ENCODE measurements at places on chromosomes 12 and 14.
A peak's percentile ranks its signal among the peaks of the same experiment; 100 is the strongest.

GRCh38 chr14:79881299-79881698 lies 330.0 kb downstream of the DIO2 start:
- no peak for DNase-seq

DNA sequence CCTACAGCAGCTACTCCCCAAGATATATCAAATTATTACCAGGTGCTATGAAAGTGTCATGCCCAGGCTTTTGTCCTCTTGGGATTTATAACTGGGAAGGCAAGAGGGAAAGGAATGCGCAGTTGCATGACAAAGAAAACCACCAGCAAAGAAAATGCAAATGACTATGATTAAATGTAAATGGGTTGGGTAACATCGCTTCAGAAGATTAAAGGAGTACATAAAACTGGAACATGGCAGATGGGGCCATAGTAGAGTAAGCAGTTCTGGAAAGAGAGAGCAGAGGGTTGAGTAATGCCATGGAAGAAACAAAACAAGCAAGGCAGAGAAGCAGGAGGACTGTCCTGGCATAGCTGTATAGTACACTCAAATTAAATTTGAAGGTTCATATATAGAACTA lies 493.1 kb downstream of the NOVA1 start:
- DNase-seq: no peak

- DNase-seq: peak; percentile 88
These were observed at the start of gene GLTP for GRCh38 chr12:109880043-109880931. Gene GLTP (minus strand): TSS chr12:109880541. CDS start chr12:109880374, 167 bp downstream.

- no peak for DNase-seq
These were observed 751.5 kb upstream of the ALG10B start for GRCh38 chr12:37565112-37565511.

GRCh38 chr12:105427883-105428282 lies 97.4 kb downstream of the C12orf75 start:
- no peak for DNase-seq

GRCh38 chr12:106369624-106370346 lies 12.2 kb downstream of the POLR3B start:
- no peak for DNase-seq

DNA sequence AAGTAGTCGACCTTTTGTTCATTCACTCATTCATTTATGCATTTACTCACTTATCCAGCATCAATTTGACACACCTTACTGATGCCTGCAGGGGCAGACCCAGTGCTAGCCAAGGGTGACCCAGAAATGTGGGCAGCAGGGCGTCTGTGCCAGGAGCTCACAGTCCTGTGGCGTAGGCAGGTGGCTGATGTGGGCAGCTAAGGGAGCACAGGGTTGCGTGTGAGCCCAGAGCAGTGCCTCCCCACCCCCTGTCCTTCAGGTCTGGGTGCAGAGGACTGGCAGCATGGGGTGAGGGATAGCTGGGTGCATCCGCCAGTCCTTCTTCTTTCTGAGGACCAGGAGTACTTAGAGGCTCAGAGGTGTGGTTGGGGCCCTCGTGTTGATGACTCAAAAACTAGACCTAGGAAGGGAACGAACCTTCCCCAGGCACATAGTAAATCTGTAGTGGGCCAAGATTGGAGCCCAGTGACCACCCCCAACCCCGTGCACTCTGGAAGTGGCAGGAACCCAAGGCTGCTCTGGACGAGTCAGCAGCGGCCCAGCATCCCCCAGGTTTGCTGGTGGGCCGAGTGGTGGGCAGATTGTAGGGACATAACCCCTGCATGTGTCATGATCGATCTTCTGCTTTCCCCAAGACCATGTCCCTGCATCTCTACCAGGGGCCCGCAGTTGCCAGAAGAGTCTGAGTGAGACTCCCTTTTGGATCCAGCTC lies 63.9 kb downstream of the BEGAIN start:
- no peak for DNase-seq

- DNase-seq: no peak
These were observed 301.9 kb downstream of the CCER1 start for GRCh38 chr12:90653040-90653439.

- DNase-seq: no peak
These were observed 70.6 kb upstream of the ARHGAP5 start for GRCh38 chr14:32006263-32007110.

GRCh38 chr14:29587046-29587445 lies 340.6 kb downstream of the PRKD1 start:
- no peak for DNase-seq

- no peak for DNase-seq
These were observed 52.8 kb upstream of the SLC2A13 start for GRCh38 chr12:40158592-40159111.

DNA sequence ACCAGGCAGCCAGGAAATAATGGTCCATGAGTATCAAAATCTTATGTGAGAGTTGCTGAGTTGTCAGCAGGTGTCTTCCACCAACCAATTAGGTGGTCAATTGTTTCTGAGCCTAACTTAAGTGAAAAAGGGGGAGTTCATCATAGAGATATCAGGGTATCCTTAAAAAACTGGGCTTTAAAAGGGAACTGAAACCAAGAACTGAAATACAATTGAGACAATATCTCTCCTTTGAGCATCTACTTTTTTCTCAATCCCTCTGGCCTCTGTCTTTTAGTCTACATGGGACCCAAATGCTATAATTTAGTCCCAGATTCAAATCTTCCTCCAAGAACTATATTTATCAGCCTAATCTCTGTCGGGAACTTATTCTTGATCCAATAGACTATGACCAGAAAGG lies 201.0 kb downstream of the BTG1 start:
- DNase-seq: no peak

DNA sequence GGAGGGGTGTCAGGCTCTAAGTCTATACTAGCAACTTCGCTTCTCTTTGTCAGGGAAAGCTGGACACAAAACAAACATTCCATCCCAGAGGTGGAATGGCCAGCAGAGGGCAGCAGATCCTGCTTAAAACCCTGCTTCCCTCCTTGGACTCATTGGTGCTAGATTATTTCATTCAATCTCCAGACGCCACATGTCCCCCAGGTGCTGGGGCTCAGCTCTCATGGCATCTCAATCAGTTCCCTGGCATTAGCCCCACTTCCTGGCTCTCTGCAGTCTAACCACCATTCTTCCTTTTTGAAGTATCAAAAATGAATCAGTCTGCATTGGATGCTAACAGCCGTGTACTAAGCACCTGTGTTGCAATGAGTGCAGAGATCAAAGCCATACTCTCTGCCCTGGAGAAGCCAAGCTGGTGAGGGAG lies 8.1 kb upstream of the PPP1R1A start:
- DNase-seq: peak; percentile 53

DNA sequence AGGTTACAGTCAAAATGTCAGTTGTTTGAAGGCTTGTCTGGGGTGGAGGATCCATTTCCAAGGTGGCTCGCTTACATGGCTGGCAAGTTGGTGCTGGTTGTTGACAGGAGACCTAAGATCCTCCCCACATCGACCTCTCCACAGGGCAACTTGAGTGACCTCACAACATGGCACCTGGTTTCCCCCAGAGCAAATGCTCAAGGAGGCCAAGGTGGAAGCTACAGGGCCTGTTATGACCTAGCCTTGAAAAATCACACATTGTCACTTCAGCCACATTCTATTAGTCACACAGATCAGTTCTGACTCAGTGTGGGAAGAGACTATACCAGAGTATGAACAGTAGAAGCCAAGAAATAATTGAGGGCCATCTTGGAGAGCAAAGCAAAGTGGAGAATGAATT lies 11.3 kb upstream of the GNG2 start:
- DNase-seq: no peak

- no peak for DNase-seq
These were observed 19.9 kb upstream of the COCH start for GRCh38 chr14:30854492-30854891.

- no peak for DNase-seq
These were observed 9.6 kb downstream of the SIX1 start for GRCh38 chr14:60639674-60640073.

GRCh38 chr14:73997108-73997943 lies 21.8 kb downstream of the ENTPD5 start:
- no peak for DNase-seq

GRCh38 chr12:95820096-95820703 lies 29.6 kb upstream of the NTN4 start:
- DNase-seq: no peak

DNA sequence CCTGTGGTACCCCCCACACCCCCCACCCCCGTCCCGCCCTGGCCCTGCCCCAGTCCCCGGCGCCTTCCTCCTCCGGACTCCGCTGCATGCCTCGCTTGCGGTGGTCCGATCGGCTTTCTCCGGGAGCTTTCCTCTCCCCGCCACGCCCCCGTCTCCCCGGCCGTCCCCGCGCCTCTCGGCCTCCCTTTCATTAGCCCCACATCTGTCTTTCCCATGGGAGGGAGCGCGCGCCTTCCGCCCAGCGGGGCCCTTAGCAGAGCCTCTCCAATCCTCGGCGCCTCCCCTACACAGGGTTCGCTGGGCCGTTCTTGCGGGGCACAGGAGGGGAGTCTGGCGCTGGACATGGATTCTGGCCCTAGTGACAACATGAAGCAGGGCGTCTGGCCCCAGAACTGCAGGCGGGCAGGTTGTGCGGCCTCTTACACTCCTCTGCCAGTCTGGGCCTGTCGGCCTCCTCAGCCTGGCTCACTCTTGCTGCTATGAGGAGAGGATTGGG lies 1.5 kb upstream of the EFS start:
- no peak for DNase-seq

DNA sequence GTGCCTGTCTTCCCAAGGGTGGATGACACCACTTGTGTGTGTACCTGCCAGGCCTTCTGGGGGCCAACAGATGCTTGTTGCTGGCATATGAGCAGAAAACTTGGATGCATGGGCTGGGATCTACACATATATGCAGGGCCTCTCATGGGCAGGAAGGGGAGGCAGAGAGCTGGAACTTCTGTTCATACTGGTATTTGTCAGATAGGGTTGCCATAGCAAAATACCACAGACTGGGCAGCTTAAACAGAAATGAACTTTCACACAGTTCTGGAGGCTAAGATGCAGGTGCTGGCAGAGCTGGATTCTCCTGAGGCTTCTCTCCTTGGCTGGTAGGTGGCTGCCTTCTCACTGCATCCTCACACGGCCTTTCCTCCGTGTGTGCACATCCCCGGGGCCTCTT lies 121.8 kb downstream of the SUDS3 start:
- no peak for DNase-seq

- DNase-seq: no peak
These were observed 130.7 kb downstream of the DIO2 start for GRCh38 chr14:80080601-80081000.

DNA sequence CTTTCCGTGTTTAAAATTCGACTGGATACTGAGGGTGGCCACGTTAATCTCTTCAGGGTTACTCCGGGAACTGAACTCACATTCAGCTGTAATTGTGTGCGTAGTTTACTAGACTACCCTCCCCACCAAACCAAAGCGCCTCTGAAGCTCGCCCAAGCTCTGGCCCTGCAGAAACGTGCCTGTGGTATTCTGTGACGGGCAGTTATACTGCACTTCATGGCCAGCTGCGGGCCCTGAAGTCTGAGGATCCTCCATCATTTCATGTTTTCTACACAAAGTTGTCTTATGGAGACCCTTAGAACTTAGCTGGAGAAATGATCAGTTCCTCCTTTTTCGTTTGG lies 688 bp downstream of the ZNF26 start:
- DNase-seq: no peak

DNA sequence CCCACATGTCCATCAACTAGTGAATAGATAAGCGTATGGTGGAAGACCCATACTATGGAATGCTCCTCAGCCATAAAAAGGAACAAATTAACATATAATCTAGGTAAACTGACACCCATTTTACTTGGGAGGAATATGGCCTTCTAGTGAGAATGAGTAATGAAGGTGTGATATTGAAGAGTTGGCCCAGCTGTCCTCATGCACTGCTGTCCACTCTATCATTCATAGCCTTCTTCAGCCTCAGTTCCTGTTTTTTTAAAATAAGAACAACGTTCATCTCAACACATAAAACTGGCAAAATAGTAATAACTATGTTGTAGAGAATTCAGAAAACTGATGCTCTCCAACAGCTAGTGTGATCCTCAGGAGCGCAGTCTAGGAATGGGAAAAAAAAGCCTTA lies 26.5 kb upstream of the OXA1L start:
- DNase-seq: no peak

DNA sequence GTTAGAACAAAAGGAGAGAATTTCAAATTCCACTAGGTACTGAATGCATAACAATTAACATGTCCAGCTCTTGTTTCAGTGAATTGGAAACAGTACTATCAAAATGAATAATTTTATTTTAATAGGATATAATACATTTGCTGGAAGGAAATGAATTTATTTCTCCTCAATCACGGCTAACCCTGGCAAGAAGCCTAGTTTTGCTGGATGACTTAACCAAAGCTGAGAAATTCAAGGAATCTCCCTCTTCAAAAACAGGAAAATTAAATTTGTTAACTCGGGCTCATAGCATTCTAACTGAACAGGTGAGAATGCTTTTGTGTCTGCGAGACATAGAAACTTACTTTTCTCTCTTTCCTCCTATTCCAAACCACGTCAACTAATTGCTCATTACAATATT lies 163.5 kb upstream of the NEDD1 start:
- no peak for DNase-seq

DNA sequence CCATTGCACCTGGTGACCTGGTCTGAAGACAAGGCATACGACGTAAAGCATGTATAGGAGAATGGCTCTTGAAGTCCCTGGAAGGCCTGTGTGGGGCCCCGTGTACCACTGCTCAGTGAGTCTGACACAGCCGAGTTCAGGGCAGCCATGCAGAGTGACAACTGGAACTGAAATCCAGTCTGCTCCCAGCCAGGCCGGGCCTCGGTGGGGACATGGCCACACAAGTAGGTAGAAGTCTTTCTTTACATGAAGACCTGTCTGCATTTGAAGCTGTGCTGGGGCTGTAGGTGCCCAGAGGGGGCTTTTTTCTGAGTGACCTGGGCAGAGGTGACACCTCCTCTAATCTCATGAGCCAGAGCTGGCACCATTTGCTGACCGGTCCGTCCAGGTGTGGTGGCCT lies 35.7 kb downstream of the ADGRD1 start:
- DNase-seq: no peak

DNA sequence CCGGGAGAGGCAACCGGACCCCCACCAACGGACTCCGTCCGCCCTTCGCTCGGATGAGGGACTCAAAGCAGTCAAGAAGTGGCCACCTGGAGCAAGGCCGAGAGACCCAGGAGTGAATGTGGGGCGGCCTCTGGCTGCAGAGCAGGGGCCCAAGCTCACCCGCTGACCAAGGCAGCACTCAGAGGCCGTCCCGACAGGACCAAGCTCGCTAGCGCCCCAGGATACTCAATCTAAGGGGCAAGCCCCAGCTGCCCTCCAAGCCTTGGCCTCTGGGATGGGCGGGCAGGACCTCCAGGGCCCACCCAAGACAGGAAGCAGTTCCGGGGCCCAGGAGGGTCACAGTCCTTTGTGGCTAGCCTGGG lies 936 bp downstream of the AKT1 start:
- DNase-seq: no peak

All from stimulated activated CD4-positive, alpha-beta T cell treated with anti-CD3 and anti-CD28 coated beads, Interleukin-12 subunit alpha, Interleukin-12 subunit beta, amount 100 ng/mL, for 4 hours (primary cell).